ENCODE measurements at places on chromosomes 12 and 14. TPM values are rescaled to one million over a fixed set of nuclear protein-coding genes. Genes with fewer than 3 reads are reported as not detected.

DNA sequence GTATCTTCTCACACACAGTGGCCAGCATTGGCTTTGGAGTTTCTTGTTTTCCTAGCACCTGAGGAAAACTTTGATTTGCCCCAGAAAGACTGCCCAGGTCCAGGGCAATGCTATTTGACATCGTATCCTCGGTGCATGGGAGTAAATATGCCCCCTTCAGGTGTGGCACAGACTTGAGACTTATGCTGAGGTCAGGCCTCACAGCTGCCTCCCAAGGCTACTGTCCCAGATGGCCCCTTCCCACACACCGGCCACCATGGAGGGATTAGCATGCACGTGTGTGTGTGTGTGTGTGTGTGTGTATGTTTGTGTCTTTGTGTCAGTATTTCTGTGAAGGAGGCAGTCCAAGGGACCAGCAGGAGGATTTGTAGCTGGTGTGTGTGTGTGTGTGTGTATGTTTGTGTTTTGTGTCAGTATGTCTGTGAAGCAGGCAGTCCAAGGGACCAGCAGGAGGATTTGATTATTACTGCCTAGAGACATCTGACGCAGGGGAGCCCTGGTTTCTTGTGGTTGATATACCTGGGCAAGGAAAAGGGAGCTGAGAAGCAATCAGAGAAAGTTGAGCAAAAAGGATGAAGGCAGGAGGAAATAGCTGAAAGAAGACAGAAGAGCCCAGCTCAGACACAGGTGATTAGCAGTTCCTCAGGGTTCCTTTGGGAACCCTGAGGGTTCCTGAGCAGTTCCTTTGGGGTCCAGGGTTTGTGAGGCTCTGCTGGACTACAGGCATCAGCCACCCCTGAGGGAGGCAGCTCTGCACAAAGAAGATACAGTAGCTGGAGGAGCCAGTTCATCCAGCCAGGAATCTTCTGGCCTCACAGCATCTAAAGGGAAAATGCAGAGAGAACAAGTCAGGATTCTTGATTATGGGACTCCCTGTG is 42.2 kb downstream of the COX16 start:
- ATAC-seq: no peak

- peak; percentile 56 for ATAC-seq
These were observed 80.8 kb downstream of the C14orf132 start for GRCh38 chr14:96119947-96120346.

- no peak for ATAC-seq
These were observed 9.8 kb upstream of the RIMKLB start for GRCh38 chr12:8687846-8688601.

GRCh38 chr14:20970647-20970982 is 15.3 kb downstream of the RNASE2 start:
- ATAC-seq: peak; percentile 16

ASB2 gene
- total RNA-seq: 48.5 TPM

DBX2 gene
- not detected for total RNA-seq

DNAJC22 gene
- not detected for total RNA-seq

ATF1 gene
- 53.8 TPM for total RNA-seq
